Activated gamma-delta T cell (primary cell): ENCODE measurements at places on chromosomes 11 and 22.

GRCh38 chr11:42967653-42968052, 344.1 kb upstream of the API5 start:
- DNase-seq: no peak

- DNase-seq: no peak
Observed at GRCh38 chr11:61068581-61068980, 33.7 kb upstream of the CD5 start.

DNA sequence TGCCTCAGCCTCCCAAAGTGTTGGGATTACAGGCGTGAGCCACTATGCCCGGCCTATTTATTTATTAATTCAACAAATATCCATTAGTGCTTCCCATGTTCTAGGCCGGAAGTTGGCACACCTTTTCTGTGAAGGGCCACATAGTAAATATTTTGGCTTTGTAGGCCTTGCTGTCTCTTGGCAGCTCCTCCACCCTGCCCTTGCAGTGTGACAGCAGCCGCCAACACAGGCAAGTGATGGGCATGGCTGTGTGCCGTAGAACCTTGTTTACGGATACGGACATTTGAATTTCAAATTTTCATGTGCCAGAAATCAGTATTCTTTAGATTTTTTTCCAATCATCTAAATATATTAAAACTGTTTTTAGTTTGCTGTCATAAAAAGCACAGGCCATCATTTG, 139.5 kb downstream of the WNT7B start:
- no peak for DNase-seq

GRCh38 chr22:37163096-37163489, 13.4 kb upstream of the IL2RB start:
- DNase-seq: no peak

DNA sequence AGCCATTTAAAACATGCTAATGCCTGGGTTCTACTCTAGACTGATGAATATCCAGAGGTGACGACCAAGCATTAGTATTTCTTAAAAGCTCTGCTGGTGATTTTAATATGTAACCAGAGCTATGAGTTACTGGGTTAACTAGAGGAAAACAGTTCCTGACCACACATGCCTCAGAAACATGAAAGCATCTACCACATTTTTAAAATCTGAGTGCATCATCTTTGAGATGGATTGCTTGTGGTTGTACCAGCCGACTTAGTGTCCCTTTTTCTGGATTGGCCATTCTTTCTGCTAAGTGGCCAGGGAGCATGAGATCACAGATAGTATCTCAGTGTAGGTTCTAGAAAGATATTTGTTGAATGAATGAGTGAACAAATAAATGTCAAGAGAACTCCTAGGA, 152.4 kb downstream of the NTM start:
- no peak for DNase-seq

GRCh38 chr11:109769858-109770257, 323.3 kb upstream of the ZC3H12C start:
- no peak for DNase-seq

- no peak for DNase-seq
Observed at GRCh38 chr22:39959640-39960447, at the start of gene TMA7B. TMA7B (plus strand) TSS chr22:39960397; CDS start chr22:39964375, 3,978 bp downstream.

GRCh38 chr11:65551572-65552387, 6.4 kb downstream of the LTBP3 start:
- no peak for DNase-seq

- no peak for DNase-seq
Observed at GRCh38 chr22:19822301-19823117, 32.2 kb downstream of the GNB1L start.

GRCh38 chr11:66231561-66231960, 36.9 kb upstream of the RAB1B start:
- no peak for DNase-seq

DNA sequence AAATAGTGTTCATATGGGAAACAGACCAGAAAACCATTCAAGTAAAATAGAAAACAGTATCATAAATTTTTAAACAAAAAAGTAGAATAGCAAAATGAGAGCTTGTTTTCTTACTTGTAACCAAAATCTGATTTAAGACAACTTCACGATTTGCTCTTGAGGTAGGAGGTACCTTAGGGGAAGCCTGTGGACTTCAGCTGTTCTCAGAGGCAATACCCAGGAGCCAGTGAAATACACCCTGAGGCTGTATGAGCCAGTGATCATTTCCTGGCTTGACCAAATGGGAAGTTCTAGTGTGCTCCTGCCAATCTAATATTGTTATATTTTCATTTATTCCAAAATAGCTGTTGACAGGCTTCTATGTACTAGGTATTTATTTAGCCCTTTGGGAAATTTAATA, 104.8 kb downstream of the ARHGAP42 start:
- no peak for DNase-seq

DNA sequence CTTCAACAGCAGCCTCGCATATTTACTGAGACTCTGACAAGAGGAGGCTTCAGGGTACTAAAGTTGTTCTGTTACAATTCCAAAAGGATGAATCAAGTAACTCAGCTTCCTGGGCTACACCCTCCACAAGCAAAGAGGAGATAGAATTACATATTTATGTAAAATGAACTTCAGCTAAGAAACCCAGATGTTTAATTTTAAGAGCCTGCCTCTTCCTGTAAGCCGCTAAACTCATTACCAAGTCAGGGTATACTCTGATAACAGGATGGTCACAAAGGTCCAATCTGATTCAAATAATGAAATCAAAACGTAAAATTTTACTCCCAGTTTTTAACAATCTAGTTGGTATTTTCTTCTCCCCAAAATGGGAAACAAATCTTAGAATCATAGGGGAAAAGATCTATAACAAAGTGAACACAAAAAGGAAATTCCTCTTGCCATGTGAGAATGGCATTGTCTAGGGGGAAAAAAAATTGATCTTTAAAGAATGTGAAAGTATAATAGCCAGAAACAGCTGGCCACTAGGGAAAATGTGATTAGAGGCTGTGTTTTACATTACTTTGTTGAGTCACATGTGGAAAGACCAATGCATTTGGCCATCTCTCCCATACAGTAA, 30.9 kb downstream of the CHEK2 start:
- no peak for DNase-seq

- no peak for DNase-seq
Observed at GRCh38 chr11:118757876-118758399, 33.0 kb downstream of the DDX6 start.

GRCh38 chr11:34707462-34707840, 86.6 kb downstream of the EHF start:
- no peak for DNase-seq

GRCh38 chr11:67118181-67118766, 789 bp upstream of the KDM2A start:
- DNase-seq: peak; percentile 39

- DNase-seq: no peak
Observed at GRCh38 chr11:74731301-74732094, at the start of gene CHRDL2. CHRDL2 (minus strand) TSS chr11:74731426; CDS start chr11:74730888, 538 bp downstream.

- DNase-seq: no peak
Observed at GRCh38 chr11:91904792-91905785, 319.5 kb upstream of the FAT3 start.

DNA sequence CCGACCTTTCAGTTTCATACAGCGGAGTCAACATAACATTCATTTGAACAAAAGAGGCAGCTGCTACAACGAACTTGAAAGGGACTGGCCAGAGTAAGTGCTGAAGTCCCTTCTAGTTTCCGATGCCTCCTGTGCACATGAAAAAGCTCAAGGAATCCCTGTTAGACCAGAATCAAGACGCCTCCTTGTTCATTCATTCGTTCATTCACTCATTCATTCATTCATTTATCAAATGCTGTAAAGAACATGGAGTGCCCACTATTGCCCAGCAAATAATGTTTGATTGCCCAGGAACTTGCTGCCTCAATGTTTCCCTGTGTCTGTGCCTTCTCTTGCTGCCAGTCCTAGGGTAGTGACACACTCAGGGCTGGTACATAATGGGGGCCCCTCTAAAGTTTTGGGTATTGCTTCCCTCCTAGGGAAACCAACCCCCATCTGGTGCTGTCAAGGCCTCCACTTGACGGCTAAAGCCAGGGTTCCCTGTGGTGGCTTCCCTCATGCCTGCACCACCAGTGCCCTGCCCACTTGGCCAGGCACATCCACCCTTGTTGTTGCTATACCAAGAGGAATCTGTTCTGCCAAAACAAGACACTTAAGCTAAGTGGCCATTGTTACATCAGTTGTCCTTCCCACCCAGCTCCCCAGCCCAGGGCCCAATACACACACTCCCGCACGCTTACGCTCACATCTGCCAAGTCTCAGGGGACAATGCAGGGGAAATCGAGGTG, 3.8 kb downstream of the TMPRSS13 start:
- DNase-seq: no peak

GRCh38 chr11:8593935-8594909, at the start of gene STK33:
STK33 (minus strand) TSS chr11:8594228; CDS start chr11:8474905, 119,323 bp downstream.
- no peak for DNase-seq

DNA sequence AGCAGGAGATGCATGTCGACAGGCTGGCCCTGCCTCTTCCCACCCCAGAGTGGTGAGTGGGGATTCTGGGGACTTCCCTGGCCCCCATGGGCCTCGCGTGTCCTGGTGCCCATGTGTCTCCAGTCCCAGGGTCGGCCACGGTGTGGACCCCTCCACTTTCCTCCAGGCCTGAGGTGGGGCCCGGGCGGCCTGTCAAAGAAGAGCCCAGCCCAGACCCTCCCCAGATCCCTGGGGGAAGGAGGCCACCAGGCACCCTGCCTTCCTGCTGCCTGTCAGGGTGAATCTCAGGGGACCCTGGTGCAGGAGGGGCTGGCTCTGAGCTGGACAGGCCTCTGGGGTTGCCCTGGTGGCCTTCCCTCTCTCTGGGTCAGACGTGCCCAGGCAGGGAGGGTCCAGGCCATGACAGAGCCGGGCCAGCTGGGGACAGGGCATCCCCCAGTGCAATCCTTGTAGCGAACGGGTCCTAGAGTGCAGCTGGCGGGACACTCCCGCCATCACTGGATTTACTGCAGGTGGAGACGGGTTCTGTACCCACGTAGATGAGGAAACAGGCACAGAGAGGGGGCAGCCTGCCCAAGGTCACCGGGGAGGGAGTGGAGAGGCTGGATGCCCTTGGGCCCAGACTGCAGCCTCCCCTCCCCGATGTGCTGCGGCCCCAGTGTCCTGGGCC, 13.5 kb upstream of the MUC6 start:
- no peak for DNase-seq

DNA sequence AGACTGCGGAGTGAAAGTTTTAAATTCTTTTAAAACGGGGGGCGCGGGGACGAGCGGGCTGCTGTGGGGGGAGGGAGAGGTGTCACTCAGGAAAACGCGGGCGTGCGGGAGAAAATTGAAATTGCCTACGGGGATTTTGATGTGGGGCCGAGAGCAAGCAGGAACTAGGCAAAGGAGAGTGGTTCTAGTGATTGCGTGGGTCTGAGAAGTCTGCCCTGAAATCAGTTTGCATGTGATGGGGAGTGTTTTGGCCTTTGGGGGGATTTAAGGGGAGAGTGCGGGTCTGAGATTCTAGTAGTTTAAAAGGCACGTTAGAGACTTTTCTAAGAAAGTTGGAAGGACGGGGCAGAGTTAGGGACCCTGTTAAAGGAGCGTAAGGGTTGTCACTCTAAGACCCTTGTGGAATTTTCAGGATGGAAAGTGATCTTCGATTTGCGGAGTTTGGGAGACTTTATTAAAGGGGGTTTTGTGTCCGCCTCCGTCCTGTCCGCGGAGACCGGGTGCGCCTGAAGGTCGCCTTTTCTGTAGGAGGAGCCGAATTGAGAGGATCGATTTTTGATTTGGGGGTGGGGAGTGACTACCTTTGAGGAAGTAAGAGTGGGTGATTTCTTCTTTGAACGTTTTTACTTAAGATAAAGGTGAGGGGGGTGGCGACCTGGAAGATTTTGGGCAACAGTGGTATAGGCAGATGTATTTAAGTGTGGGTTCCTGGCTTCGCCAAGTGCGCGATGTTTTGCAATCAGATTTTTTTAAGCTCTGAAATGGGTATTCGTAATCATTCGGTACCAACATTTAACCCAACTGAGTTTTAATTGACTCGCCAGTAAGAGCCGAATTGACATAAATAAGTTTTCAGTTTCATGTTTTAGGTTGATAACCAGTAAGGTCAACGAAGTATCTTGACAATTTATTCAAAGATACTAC, 1.1 kb downstream of the EED start:
- peak; percentile 2 for DNase-seq

DNA sequence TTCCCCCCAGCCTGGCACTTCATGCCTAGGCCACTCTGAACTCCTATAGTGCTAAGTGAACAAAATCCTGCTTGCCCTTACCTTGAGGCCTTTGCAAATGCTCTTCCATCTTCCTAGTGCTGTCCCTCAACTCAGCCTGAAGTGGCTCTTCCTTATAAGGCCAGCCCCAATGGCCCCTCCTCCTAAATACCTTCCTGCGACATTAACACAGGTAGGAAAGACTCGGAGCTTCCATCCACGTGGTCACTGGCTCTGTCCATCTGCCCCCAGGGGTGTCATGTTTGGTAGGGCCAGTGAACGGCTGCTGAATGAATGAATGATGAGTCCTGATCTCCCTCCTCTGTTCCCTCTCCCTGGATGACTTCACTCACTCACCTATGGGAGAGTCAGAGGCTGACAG, 4.2 kb downstream of the PDE2A start:
- DNase-seq: no peak

- DNase-seq: no peak
Observed at GRCh38 chr11:35618497-35619115, 346 bp downstream of the FJX1 start.

- no peak for DNase-seq
Observed at GRCh38 chr22:29011240-29012100, 50.2 kb downstream of the C22orf31 start.

DNA sequence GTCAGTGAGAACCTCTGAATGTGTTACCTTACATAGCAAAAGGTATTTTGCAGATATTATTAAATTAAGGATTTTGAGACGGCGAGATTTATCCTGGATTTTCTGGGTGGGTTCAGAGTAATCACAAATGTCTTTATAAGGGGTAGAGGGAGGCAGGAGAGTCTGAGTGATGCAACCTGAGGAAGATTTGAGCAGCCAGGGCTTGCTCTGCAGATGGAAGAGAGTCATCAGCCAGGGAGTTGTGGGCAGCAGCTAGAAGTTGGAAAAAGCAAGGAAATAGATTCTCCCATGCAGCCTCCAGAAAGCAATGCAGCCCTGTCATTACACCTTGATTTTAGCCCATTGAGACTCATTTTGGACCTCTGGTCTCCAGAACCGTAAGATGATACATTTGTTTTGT, 4.1 kb upstream of the WDR74 start:
- no peak for DNase-seq

- DNase-seq: no peak
Observed at GRCh38 chr11:17983569-17983968, 29.3 kb downstream of the SERGEF start.

DNA sequence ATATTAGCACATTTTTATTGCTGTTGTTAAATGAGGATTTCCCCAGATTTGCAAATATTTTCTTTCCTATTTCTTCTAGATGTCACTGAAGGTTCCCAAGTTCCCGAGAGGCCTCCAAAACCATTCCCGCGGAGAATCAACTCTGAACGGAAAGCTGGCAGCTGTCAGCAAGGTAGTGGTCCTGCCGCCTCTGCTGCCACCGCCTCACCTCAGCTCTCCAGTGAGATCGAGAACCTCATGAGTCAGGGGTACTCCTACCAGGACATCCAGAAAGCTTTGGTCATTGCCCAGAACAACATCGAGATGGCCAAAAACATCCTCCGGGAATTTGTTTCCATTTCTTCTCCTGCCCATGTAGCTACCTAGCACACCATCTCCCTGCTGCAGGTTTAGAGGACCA, 17.5 kb downstream of the MCAM start:
- DNase-seq: no peak

GRCh38 chr22:43288807-43289420, 54.3 kb downstream of the SCUBE1 start:
- no peak for DNase-seq
